ENCODE measurements at places on chromosomes 4 and X.

DNA sequence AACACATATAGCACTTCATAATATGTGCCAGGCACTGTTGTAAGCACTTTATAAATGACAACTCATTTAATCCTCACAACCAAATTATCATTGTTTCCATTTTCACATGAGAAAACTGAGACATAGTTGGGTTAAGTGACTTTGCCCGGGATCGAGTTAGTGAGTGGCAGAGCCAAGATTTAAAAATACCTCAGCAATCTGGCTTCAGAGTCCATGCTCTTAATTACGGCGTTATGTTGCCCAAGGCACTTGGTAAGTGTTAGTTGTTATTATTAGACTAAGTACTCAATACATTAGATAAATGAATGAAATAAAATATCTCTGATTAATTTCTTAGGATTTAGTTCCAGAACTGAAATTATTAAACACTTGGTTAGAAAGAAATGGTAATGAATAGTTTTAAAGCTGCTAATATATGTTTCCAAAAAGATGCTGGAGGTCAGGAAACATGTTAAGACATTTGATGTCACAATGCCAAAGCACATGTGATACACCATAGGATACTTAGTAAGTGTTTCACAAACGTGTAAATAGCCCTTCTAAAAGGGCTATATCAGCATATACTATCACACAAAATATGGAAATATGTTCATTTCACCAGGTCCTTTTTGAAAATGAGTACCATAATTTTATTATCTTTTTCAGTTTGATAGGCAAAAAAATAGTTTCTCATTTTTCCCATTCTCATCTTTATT, 301.9 kb downstream of the GPAT3 start:
- DNase-seq: no peak

DNA sequence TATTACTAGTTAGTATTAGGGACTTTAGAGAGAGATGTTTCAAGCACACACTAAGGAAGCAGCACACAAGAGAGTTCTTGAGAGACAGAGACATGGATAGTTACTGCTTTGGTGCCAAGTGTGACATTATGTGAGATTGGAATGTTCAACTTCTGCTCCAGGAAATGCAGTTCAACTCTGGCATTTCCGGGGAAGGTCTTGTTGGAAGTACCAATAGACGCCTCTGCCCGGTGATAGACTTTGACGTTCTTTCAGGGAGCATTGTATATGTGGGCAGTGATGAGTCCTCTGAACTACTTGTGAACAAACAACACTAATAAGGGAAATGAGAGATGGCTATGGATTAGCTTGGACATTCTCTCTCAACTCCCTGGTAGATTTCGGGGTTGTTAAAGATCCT, 638.1 kb upstream of the BOD1L1 start:
- no peak for DNase-seq

DNA sequence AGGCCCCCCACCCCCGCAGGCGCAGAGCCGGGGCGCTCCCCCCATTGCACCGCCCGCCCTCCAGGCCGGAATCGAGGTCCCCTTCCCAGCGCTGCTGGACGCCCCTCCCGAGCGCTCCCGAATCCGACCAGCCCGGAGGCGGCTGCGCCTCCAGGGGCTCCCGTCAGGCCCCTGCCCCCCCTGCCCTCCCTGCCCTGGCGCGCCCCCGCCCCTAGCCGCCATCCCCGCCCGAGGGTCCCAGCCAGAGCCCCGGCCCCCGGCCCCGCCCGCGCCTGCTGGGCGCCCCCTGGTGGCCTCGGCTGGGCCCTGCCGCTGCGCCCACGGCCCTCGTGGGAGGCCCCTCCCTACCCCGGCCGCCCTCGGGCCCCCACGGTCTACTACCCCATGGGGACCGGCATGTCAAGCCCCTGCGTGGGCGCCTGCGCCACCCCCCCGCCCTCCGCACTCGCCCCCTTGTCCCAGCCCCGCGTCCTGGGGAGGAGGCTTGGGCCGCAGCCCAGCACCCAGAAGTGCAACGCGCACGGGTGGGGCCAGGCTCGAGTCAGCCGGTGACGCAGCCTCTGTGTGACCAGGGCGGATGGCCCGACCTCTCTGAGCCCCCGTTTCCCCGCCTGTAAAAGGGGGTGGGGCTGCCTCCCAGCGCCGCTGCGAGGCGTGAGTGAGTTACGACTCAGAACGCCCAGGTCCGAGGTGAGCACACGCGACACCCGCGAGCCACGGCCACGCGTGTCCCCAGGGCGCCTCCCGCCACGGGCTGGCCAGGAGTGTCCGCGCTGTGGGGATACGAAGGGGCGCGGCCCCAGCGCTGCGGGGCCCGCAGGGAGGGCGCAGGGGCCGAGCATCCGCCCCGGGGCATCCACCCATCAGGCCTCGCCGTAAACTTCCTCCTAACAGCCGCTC, 104.9 kb downstream of the FAM53A start:
- peak; percentile 44 for DNase-seq

DNA sequence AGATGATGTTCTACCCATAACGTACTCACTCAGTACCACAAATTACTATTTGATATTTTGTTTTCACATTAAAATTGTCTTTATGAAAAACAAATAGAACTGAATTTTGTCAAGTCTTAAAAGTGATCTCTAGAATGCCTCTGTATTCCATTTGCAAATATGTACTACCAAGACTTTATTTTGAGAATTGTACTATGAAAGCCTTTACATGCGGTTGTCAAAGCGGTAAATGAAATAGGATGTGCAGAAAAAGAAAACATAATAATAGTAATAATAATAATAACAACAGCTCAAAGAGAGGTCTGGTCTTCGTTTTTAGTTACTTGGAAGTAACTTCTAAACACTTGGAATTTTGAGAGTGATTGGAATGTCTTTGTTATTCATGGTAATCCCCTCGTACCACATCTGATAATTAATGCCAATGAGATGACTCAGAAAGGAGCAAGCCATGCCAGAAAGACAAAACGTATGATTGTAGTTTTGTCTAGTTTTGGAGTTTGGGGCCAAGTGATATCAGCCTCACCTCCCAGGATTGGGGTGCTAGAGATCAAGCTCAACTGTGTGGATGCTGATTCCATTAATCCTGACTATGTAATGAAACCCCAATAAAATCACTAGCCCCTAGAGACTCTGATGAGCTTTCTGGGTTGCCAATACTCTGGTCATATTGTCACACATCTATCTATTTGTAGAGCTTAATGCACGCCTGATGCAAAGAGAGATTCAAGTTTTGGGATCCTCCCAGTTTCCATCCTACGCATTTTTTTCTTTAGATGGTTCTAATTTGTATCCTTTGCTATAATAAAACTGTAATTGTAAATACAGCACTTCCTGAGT, 20.2 kb upstream of the CTSO start:
- peak; percentile 30 for DNase-seq

DNA sequence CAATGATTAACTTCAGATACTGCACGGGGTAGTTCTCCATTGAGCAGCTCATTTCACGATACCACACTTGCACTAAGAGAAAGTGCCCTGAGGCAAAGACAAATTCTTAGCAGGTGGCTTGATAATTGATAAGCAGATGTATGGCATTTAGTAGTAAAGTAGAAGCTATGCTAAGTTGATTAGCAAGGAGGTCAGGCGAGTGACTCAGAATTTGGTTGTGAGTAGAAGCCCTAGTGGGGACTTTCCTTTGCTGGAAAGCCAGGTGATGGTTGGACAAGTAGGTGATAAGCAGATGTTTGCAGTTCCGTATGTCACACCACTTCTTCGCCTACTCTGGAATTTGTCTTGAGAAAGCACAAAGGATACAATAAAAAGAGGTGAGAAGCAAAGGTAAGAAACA, 58.7 kb downstream of the TLL1 start:
- no peak for DNase-seq

DNA sequence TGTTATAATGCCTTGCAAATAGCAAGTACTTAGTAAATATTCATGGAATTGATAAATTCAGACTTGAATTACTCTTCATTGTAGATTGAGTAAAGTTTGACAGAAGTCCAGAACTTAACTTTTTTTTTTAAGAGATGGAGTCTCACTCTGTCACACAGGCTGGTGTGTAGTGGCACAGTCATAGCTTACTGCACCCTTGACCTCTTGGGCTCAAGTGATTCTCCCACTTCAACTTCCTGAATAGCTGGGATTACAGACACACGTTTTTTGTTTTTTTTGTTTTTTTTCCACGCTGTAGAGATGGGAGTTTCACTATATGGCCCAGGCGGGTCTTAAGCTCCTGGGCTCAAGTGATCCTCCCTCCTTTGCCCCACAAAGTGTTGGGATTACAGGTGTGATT, 32.1 kb downstream of the UBE2K start:
- no peak for DNase-seq
